ENCODE measurements at places on chromosomes 5 and 9.

DNA sequence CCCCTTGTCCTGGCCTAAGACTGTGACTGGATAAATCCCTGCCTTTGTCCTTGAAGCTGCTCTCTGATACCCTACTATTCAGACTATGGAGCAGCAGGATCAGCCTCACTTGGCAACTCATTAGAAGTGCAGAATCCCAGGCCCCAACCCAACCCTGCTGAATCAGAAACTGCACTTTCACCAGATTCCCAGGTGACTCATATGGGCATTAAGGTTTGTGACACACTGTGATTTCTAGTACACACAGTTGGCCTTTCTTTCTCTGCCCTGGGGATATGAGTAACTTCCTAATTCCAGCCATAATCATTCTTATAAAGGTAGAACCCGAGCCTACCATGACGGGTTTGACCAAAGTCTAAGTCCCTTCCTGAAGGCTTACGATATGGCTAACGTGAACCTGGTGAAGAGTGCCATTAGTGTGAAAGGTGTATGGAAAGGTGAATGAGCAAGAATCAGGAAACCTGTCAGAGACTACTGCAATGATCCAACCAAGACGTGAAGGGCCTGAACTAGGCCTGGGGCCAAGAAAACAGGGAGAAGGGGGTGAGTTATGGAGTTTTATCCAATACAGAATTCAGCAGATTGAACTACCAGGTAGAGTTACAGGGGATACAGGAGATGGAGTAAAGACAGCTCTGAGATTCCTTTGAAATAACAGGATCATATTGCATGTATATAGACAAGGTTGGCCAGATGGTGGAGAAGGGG, 533.0 kb downstream of the BNC2 start:
- no peak for DNase-seq

GRCh38 chr5:78649861-78650496, 1.4 kb upstream of the LHFPL2 start:
- DNase-seq, result no peak

- no peak for DNase-seq
Observed at GRCh38 chr5:54383225-54383901, 72.1 kb upstream of the HSPB3 start.

DNA sequence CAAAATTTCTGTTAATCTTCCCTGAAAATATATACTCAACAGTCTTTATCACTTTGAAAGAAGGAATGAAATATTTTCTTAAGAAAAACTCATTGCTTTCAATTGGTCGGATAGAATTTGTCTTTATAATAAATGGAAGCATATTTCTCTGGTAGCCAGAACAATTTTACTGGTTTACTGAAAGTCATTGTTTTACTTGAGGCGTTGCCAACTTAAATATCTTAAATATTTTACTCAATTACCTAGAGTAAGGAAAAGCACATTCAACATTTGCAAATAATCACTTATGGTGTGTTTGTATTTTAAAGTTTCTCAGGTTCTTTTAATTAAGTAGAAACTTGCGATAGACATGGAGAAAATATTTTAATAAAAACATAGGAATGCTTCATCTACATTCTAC, 1181.7 kb downstream of the EFNA5 start:
- DNase-seq, result no peak

DNA sequence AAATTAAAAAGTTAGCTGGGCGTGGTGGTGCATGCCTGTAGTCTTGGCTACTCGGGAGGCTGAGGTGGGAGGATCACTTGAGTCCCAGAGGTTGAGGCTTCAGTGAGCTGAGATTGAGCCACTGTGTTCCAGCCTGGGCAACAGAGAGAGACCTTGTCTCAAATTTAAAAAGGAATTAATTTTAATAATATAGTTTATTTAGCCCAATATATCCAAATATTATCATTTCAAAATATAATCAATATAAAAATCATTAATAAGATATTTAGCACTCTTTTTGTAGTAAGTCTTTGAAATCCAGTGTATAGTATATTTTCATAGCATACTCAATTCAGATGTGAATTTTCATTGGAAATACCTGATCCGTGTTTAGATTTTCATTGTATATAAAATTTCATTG, 43.2 kb upstream of the ORM1 start:
- DNase-seq, result no peak

- DNase-seq, result no peak
Observed at GRCh38 chr5:119417891-119418605, 34.2 kb upstream of the HSD17B4 start.

DNA sequence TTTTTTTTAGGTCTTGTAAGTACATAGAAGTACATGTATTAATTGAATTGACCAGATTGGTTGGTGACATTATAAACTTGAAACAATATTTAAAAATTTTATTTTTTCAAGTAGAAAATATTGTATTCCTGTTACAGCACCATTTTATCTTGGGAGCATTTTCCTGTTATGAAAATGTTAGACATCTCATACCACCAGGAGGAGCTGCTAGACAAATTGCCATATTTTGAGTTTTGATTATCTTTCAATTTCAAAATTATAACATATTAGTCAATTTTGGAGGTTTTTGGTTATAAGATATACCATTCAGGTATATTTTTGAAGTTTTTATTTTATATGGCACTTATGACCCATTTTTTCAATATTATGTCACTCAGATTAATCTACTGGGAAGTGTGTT, 84.4 kb downstream of the CNTLN start:
- DNase-seq, result no peak

GRCh38 chr5:131883984-131884383, 61.5 kb downstream of the MEIKIN start:
- no peak for DNase-seq

DNA sequence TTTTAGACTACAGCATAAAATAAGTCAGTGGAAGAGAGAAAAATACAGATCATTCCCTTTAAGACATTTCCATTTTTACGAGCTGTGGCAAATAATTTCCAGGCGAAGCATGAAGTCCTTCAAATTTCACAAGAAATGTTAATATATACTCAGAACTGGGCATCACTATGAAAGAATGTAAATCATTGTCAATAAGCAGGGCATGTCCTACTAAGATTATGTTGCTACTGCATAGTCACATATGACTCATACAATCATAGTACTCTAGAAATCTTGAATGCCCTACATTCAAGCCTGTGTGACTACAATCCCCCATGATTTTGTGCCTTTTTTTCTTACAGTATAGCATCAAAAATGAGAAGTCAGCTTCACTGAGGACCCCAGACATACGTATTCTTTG, 485.2 kb upstream of the FTMT start:
- no peak for DNase-seq

GRCh38 chr9:125521462-125522327, 185.3 kb downstream of the MAPKAP1 start:
- no peak for DNase-seq

- DNase-seq, result no peak
Observed at GRCh38 chr5:79259383-79259782, 23.5 kb downstream of the JMY start.

DNA sequence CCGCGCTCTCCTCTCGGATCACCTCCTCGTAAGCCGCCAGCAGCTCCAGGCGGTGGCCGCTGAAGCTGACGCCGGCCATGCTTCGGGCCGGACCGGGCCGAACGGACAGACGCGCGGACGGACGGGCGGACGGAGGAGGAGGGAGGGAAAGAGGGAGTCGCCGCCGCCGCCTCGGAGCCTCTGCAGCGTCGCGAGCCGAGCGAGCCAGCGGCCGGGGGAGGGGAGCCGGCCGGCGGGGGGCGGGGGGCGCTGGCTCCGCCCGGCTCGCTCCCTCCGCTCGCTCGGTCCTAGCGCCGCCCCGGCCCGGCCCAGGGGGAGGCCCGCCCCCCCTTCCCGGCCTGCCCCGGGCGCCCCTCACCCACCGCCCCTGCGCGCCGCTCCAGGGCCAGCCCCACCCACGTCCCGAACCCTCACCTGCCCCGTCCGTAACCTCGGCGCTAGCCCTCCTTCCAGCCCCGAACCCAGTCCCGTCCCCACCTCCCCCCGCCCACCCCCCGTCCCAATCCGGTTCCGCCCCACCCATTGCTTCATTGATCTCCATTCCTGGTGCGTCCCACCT, at the start of gene DBN1:
DBN1 (minus strand) TSS at position 192 of the 559 bp plus-strand sequence; CDS start at position 79, 113 bp downstream.
- no peak for DNase-seq

DNA sequence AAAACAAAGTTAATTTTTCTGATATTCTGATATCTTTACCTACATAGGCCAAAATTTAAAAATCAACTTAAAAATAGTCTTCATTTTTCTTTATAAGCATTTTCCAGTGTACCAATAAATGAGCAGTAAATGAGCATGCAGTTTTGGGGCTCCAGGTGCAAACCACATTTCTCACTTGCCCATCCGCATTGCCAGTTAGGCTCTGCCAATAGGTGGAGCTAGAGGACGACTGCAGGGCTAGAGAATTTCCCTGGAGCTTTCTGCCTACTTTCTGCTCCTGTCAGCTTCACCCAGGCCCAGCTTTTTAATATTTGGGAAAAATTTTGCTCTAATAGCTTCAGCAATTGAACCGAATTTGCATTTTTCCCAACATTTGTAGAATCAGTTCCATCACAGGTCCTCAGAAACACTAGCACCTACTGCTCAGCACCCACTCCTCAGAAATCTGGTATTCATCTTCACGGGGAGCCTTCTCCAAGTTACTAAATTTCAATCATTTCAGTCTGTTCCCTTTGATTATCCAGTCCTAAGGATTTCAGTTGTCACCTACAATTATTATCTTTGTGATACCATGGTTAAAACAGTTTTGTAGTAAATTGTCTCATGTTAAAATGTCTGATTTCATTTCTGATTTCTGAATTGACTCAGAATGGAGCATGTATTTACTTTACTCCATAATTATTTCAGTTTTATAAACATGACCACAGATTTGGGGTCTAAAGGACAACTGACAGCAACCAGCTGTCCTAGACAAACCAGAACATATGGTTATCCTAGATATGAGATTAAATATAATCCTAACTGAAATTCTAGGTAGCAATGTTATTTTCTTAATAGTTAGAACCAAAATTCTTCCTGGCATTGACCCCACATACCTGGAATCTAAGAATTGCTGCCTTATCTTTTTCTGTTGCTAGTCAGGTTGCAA, 104.6 kb upstream of the FAM174A start:
- peak; percentile 4 for DNase-seq

- DNase-seq, result no peak
Observed at GRCh38 chr5:178327446-178327845, 94.8 kb upstream of the PHYKPL start.

GRCh38 chr9:70525519-70525918, 111.1 kb upstream of the KLF9 start:
- no peak for DNase-seq

- DNase-seq, result no peak
Observed at GRCh38 chr5:38367410-38367809, 109.1 kb downstream of the EGFLAM start.
